ENCODE measurements at places on chromosomes 16 and 17.

GRCh38 chr17:48577946-48578615, at the start of gene HOXB4:
Gene HOXB4, minus strand, starts transcription at chr17:48578350. Its CDS starts 31 bp downstream, at chr17:48578319.
- peak; percentile 92 for DNase-seq

DNA sequence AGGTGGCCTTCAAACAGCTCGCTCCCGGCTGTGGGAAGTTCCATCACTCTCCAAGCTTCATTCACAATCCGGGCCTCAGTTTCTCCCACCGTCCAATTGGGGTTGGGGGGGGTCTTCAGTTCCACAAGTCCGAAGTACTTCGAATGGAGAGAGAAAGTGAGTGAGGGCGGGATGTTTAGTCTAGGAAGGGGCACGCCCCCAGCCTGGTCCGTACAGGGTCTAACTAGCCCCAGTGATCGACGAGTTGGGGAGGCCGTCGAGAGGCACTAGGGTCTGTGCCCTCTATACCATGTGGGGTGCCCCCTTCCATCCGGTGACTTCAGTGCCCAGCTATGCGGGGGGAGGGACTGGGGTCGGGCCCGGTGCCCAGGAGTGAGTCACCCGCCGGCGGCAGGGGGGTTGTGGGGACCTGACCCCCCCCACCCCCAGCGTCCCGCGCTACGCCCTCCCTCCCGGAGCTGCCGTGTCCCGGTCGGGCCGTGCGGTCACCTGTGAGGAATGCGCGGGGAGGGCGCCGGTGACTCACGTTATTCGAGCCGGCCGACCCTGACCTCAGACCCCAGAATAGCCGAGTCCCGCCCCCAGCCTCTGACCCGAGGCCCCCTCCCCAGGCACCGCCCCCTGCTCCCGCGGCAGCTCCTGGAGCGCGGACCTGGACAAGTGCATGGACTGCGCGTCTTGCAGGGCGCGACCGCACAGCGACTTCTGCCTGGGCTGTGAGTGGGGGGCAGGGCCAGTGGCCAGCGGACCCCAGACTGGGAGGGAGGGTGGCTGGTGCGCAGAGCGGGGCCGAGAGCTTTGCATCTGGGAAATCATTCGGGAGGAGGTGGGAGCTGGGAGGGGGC, 658 bp downstream of the TNFRSF12A start:
- peak; percentile 71 for DNase-seq

GRCh38 chr16:73545755-73546154, 497.8 kb upstream of the ZFHX3 start:
- no peak for DNase-seq

DNA sequence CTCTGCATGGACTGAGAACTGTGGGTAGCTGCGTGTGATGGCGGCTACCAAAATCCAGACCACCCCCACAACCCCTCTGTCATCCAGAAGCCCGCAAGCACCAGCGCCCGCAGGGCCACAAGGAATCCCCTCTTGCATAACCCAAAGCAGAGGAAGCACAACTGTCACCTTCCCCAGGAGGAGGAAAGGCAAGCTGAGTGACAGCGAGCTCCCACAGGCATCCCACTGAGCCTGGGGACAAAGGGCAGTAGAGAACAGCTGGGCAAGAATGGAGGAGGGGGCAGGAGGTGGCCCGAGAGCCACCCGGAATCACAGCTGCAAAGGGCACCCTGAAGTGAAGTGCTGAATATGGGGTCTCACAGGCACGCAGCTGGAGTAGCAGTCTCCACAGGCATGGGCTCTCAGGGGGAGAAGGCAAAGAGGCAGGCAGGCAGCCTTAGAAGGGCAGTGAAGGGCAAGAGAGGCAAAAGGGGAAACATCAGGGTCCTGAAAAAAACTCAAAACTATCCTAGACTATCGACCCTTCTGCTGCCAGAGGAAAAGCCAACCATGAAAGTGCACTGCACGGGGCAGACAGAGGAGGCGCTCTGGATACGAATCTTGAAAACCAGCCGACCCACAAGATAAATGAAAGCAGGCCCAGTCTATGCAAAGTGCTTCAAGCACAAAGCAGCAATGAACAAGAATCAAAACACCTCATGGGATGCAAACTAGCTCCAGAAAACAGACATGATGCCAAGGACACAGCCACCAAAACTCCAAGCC, 17.1 kb downstream of the USP36 start:
- DNase-seq: no peak

DNA sequence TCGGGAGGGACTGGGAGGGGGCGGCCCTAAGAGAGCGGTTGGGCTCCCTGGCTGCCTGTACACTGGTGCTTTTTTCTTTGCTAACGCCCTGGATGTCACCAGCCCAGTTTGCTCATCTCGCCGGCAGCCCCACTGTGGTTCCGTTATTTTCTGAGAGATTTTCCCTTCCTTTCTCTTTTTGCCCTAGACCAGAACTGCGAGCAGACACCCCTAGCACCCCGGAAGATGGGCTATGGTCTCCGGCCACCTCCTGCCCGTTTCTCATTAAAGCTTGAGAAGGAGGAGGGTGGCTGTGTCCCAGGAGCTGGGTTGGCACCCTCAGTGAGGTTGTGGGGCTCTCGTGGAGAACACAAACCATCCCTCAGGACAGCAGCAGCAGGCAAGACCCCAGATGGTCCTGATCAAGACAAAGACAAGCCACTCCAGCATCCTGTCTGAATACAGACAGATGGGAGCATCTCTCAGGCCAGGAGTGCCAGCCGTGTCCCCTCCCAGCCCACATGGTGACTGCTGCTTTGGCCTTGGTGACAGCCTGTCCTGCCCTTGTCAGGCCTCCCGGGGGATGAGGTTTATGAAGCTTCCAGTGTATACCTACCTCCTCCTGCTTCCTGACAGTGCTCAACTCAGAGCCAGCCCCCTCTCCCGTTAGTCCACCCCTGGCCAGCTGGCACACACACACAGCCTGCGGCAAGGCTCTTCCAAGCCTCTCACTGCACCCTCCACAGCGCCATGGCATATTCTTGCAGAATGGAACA, 77.2 kb downstream of the KCNJ12 start:
- DNase-seq: no peak

GRCh38 chr17:15469260-15469659, 1.8 kb upstream of the CDRT4 start:
- no peak for DNase-seq

DNA sequence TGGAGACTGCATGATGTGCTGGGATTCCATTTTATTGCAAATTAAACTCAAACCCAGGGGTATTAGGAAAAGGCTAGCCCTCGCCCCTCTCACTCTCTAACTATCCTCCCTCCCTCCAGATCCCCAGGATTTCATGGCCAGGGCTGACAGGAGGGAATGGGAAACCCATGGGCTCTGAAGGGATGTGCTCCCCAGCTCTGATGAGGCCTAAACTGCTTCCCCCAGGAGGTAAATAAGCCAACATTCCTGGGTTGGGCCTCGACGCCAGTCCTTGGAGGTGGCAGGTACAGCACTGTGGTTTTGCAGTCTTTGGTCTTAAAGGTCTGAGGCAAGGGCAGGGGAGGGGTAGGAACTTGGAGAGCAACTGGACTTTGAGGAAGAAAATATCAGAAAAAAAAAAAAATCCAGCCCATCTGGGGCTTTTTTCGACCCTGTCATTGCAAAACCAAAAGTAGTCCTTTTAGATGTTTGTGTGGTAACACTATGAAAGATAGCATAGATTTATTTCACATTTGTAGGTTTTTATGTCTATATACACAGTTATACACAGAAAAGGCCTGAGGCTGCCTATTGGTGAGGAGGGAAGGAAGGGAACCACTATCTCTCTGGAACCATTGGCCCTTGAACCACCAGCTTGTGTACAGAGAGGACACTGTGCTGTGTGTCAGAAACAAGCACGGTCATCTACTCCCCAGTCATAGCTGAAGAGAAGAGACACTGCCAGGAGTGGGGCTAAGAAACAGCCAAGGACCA, 12.0 kb downstream of the C17orf113 start:
- no peak for DNase-seq

DNA sequence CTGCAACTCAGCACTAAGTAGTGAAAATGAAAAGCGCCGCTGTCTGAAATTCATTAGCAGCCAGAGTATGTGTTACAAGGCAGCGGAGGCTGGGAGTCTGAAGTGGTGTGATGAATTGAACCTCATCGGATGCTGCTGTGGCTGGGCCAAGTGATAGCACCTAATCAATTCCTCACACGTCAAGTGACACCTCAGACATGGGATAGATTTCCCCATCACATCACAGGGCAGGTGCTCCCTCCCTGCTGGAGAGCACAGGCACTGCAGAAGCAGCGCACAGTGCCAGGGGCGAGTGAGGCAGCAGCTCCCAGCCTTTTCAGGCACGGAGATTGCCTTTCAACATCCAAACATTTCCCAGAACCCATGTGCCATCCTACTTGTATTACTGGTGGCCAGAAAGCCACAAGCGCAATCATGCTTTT, 32.2 kb downstream of the DRC3 start:
- DNase-seq: no peak

GRCh38 chr16:50974438-50975036, 176.5 kb downstream of the SALL1 start:
- DNase-seq: peak; percentile 53

GRCh38 chr17:30380643-30381339, 2.1 kb downstream of the CPD start:
- DNase-seq: no peak

DNA sequence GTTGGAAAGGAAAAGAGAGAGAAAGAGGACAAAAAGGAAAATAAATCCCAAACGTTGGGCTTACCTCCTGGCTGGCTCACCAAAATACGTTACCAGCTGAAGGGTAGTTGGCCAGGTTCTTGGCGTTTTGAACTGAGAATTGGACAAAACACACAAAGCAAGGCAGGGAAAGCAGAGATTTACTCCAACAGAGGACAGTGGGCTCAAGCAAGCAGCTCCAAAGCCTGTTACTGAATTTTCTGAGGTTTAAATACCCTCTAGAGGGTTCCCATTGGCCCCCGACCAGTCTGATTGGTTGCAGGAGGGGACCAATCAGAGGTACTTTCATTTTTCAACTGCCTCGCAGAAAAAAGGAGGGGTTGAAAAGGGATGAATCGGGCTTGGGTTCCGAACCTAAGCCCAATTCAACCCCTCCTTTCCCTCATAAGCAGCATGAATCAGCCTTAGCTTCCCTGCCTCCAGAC, 55.6 kb upstream of the ALOX12 start:
- DNase-seq: peak; percentile 63

DNA sequence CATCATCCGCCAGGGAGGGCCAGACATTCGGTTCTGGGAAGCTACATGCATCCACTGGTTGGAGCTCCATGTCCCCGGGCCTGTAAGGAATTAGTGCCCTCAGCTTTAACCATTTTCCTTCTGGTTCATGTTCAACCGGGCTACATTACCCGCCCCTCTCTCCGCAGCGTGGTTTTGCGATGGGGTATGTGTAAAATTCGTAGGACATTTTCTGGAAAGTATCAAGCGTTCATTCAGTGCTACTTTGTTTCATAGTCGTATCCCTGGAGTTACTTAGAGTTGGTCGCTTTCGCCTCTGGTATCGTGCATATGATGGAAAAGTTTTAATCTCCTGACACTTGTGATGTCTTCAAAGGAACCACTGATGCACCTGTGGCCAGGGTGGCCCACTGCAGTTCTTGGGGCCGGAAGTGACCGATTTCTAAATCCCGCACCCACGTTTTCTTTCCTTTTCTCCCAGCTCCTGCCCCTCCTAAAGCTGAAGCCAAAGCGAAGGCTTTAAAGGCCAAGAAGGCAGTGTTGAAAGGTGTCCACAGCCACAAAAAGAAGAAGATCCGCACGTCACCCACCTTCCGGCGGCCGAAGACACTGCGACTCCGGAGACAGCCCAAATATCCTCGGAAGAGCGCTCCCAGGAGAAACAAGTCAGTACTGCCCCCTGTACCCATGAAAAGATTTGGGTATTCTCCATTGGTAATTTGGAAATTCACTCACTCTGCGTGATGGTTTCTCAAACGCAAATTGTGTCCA, 637 bp downstream of the RPL23A start:
- peak; percentile 68 for DNase-seq

DNA sequence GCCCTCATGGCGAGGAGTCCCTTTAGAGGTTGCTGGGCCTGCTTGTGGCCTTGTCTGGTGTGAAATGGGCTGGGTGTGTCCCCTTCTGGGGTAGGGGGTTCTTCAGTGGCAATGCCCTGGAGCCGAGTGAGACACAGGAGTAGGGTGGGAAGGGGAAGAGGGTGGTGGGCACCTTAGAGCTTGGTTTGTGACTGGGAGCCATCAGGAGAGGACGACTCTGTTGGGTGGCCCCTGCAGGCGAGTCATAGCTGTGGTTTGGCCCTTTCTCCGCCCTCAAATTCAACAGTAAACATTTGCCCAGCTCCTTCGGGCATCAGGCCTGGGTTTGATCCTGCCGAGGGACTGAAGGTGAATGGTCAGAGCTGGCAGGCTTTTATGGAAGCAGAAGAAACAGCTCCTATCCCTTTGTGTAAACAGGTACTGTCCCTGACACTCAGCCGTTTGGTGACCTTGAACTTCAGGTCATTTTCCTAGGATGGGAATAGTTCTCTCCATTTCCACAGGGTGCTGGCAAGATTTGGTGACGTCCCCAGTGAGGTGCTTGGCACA, 2.9 kb downstream of the E4F1 start:
- DNase-seq: no peak

DNA sequence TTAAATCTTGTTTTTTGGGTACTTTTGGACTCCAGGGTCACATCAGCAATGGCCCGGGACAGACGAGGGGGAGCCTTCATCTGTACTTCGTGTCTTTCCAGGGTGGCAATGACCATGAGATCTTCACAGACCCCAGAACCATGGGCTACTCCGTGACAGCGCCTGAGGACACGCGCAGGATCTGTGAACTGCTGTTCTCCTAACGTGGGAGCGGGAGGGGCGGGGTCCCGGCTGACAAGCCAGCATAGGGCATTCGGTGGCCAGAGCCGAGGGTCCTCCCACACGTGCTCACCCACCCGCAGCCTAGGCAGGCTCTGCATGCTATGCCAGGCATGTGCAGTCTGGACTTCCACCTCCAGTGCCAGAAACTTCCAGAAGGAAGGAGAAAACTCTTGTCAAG, 21.2 kb downstream of the CARHSP1 start:
- no peak for DNase-seq

DNA sequence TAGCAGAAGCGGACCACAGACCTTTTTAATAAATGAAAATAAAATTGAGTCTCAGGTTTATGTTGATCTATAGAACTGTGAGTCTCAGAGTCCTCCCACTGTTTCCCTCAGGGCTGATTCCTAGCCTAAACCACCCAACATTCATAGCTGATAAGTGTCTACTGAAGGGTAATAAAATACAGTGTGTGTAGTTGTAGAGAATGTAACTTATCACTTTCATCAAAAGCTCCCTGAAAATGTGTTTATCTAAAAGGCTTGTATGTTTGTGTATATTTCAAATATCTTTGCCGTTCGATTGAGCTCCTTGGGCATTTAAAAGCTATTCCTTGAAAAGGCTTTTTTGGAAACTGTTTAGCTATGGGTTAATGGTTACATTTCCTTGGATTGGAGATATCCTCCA, 740.3 kb upstream of the SOX9 start:
- no peak for DNase-seq

- DNase-seq: no peak
Measured at GRCh38 chr16:84268291-84269040, 26.2 kb upstream of the WFDC1 start.

GRCh38 chr16:73062743-73063733, 15.1 kb upstream of the ZFHX3 start:
- DNase-seq: no peak

DNA sequence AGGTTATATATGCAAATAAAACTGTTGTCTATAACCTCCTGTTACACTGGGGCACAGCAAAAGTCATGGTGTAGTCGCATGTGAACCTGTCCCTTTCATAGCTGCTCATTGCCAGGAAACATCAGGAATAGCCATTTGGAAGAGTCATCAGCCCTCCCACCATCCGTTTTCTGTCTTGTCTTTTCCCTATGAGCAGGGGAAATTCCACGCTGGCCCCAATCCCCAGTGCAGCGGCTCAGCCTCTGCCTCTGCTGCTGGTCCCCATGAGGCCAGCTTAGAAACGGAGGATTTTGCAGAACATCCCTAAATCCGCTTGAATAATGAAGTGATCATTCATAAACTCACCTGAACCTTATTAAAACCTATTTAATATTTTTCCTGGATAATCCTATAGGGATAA, 10.5 kb downstream of the MAPT start:
- DNase-seq: no peak

Measured in Karpas-422 (cell line).